ENCODE measurements at places on chromosomes 3 and 15.

GRCh38 chr15:67818464-67818863 is 6.8 kb upstream of the SKOR1 start:
- no peak for DNase-seq

GRCh38 chr15:100109486-100110035 is 232.2 kb downstream of the ADAMTS17 start:
- DNase-seq = no peak

DNA sequence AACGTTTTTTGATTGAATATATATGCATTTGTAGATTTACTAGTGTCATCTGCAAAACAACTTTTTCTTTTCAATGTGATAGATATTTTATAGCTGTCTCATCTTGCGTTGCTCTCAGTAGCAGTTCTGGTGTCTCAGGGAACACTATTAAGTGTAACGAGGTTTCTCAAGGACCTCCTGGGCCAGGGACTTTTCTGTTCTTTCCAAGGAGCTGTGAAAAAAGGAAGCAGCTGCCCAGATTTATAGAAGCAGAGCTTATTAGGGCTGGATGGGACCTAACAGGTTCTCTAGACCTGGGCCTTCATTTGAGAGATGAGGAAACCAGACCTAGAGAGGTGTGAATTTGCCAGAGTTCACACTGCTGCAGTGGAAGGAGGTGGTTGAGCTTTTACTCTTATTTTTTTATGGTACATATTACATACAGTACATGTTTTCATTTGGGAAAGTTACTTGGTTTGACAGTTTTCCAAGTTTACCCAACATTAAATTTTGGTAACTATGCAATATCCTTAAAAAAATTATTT is 16.1 kb downstream of the MAP2K1 start:
- DNase-seq = no peak

DNA sequence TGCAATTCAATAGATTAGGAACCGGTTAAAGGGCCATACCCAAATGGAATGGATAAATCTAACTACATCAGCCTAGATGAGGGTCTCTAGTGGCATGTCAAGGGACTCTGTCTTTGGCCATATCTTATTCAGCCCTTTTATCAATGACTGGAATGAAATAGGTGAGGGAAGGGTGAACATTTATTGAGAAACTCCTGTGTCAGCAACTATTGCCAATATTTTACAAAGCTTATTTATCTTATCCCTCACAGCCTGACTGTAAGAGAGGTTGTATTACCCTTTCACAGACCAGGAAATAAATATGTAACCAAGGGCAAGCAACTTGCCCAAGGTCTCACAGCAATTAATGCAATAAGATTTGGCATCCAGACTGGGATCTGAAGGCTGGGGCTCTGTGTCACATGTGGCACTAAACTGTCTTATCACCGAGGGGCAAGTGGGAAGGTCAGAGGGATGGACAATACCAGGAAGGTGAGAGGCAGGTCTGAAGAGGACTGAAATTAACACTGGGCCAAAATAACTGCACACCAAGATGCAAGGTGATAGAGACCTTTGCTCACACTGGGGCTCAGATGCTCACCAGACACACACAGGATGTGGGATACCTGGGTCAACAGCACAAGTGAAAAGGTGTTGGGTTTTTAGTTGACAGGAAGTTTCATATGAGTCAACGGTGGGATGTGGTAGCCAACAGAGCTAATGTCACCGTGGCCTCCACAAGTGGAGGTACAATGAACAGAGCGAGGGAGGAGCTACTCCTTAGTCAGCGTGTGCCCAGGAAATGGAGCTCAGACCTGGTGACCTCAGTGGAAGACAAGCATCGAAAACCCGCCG is 261.3 kb downstream of the RPLP1 start:
- peak; percentile 57 for DNase-seq

GRCh38 chr3:18964640-18965039 is 183.7 kb upstream of the KCNH8 start:
- DNase-seq = no peak

GRCh38 chr3:164194842-164195241 is 883.5 kb downstream of the SI start:
- no peak for DNase-seq

DNA sequence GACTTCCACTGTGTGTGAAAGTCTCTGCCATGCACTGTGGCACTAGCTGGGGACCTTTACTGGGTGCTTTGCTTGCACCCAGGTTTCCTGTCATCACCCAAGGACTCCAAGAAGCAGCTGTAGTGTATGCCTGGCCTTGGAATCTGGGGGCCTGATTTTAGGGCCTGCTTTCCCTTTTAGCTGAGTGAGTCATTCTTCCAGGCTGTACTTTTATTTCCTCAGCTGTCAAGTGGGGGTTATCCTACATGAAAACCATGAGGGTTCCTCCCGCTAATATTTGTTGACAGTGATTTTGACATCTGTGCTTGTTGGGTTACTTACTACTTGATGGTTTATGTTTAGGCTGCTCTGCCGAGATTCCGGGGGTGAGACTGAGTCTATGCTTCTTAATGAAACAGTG is 18.5 kb downstream of the GORASP1 start:
- no peak for DNase-seq

DNA sequence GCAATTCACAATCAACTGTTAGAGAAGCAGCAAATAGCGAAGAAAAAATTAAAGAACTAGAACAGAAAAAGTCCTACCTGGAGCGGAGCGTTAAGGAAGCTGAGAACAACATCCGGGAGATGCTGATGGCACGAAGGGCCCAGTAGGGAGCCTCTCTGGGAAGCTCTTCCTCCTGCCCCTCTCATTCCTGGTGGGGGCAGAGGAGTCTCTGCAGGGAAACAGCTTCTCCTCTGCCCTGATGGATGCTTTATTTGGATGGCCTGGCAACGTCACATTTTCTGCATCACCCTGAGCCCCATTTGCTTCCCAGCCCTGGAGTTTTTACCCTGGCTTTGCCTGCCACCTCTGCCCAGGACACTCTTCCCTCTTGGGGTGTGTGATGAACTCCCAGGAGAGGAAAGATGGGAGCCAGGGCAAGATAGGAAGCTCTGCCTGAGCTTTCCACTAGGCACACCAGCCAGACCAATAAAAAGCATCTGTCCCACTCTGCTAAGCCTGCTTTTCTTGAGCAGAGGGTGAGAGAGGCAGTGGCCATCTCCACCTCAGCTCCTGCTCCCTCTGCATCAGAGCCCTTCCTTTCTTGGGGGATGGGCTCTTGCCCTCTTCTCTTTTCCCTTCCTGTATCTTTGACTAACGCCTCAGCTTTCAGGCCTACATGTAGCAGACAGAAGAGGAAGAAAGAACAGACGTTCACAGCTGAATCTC is 39.4 kb downstream of the PPARG start:
- no peak for DNase-seq

DNA sequence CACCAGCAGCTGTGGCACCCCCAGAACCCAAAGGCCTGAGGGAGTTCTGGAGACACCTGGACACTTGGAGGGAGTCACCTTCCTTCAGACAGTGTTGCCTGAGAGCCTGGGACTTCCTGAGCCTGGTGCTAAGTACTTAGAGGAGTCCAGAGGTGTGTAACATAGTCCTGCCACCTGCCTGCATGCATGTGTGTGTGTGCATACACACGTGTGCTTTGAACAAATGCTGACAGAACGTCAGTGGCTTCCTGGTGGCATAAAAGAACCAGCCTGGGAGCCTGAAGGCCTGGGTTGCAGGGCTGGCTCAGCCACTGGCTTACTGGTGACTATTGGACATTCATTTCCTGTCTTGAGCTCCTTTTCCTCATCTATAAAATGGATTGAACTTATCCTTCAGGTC is 3.2 kb upstream of the CPN2 start:
- no peak for DNase-seq

DNA sequence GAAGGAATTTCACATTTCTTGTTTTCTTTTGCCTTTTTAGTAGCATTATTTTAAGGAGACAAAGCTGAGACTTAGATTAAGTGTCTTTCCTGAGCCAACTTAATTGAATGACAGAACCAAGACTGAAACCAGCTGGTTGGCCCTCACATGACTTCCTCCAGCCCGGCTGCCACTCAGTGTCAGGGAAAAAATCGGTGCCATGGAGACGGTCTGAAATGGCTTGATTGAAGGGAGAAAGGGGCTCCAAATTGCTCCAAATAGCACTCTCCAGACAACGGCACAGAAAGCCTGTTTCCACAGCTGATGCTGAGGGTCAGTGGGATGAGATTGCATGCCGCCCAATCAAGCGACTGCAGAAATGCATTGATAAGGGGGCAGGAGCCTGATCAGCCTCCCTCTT is 475.2 kb upstream of the IL12A start:
- no peak for DNase-seq

DNA sequence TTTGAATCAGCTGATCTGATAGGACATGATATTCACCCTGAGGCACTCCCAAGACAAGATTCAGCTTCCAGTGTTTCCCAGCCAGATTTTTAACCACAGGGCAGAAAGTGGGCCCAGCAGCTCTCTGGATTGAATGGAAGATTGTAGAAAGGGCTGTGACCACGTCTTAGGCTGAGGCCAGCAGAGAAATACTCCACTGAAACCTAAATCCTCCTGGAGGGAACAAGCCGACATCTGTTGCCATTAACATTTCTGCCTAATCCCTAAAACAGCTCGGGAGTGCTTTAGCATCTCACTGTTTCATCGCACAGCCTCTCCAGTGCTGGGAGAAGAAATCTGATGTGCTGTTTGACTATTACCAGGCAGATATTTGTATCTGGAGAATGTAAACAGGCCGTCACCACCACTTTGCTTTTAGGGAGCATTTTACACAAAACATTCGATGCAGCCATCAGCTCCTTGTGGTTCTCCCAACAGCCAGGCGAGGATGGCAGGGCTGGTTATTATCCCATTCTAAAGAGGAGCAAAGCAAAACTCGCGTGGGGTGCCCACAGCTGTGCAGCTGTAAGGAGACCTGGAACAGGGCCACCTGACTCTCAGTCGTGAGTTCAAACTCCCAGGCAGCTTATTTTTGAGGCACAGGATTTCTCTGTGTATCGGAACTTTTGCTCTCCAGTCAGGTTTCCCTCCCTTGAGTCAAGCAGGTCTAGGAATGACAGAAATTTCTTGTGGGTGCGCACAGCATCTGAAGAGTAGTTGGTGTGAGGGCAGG is 117.4 kb downstream of the LIPC start:
- no peak for DNase-seq

DNA sequence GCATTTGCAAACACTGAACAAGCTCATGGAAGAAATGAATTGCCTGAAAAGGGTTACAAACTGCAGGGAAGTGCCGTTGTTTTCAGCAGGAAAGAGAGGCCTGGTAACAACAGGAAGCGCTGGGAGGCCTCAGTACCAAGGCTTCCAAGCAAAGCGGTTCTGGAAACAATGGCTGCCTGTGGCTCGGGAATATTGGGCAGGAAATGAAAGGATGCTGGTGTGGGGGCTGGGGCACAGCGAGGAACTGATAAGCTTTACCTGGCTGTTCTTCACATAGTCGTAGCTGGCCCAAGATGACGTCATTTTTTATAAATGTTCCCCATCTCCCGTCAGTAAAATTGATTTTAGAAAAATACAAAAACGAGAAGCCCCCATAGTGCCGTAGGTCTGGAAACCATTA is 55.9 kb downstream of the ARHGAP31 start:
- no peak for DNase-seq

- no peak for DNase-seq
These were observed 3.2 kb upstream of the FLNB start for GRCh38 chr3:58004973-58005372.

- no peak for DNase-seq
These were observed 31.4 kb downstream of the AP4E1 start for GRCh38 chr15:50939911-50940310.

DNA sequence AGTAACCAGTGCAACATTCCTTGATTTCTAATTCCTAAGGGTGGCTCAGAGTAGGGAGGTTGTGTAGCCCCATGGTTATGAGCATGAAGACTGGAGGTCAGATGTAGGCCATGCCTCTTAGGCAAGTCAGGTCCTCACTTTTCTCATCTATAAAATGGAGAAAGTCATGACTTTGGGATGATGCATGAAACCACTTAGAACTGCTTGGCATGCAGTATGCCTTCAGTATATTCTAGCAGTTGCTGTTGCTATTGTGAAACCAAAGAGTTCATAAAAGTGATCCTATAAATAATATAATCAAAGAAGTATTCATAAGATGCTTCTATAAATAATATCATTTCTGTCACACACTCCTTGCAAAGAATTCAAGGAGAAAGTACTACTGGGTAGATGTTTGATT is 65.5 kb downstream of the TMEM108 start:
- DNase-seq = no peak

- no peak for DNase-seq
These were observed 545.5 kb downstream of the NTRK3 start for GRCh38 chr15:87711026-87711425.

- peak; percentile 70 for DNase-seq
These were observed 23.2 kb upstream of the VILL start for GRCh38 chr3:37967260-37967881.

All from GM13977 (cell line).